CD8-positive, alpha-beta T cell (primary cell): ENCODE measurements at places on chromosomes 7 and 10. TPM values are rescaled to one million over a fixed set of nuclear protein-coding genes. Genes with fewer than 3 reads are reported as not detected.
A peak's percentile ranks its signal among the peaks of the same experiment; 100 is the strongest.

DNA sequence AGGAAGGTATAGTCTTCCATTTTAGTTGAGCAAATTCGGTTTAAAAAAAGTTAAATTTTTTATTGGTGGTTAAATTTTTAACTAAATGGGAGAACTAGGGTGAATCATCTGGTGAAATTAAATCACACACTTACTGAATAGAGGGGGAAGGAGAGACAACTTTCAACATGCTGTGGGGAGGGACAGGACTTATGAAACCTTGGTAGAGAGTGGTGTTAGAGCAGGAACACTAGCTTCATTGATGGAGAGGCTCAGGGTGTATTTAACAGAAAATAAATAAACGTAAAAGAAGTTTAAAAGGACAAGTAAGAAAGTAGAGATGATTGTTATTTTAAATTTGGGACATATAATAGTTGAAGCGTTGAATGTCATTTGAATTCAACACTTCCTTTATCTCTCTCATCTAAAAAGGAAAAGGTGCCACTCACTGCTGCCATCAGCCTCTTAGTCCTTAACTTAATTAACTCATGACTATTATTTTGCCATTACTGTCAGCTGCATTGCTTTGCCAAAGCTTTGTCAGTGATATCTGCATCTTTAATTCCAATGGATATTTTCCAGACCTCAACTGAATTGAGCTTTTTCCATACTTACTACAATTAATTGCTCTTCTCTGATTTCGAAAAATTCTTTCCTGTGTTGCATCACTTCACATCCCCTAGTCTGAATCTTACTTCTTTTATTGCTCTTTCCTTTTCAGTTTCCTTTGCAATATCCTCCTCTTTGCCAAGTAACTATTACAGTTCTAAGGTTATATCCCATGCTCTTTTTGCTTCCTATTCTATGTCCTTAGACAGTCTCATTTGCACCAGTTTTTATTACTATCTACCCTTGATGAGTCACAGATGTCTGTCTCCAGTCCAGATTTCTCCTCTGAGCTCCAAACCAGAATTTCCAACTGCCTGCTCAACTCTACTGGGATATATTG lies 71.7 kb downstream of the GNAT3 start:
- no peak for DNase-seq

DNA sequence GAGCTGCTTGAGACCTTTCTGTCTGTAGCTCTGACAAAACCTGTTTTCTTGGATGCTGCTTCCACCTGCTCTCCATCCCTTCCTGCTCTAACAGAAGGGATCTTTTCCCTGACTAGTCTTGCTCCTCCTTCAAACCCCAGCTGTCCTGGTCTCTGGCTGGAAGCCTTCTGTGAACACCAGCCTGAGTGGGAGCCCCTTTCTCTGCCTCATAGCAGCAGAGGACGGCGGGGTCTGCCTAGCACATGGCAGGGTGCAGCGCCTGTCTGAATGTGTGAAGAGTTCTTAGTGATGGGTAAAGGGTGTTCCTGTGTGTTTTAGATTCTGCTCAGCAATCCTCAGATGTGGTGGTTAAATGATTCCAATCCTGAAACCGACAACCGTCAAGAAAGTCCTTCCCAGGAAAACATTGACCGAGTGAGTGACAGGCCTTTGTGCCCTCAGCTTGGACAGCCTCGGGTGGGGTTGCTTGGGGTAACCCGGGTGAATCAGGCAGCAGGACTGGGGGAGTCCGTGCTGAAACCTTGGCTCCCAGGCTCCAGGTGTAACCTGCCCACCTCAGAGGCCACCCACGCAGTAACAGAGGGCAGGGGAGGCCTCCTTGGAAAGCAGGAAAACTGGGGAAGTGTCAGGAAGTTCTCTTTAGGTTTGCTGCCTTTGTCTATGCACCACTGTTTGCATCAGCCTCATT lies 34.1 kb downstream of the NUB1 start:
- no peak for DNase-seq

Gene GIMAP7
- 21.2 TPM for total RNA-seq

DNA sequence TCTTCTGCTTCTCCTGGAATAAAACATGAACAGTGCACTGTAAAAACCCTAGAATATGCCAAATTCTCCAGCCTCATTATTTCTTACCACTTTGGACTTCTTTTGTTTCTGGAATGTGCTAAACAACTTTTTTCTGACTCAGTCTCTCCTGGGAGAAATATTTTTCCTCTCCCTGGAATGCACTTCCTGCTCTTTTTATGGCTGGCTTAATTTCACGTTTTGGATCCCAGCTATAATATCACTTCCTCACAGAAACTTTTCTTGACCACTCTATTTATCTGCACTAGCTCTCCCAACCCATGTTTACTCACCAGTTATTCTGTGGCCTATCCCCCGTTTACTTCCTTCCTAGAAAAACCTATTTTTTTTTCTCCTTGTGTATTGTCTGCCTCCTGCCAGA lies 26.7 kb downstream of the ABCB5 start:
- DNase-seq = no peak

Gene ACTR3C
- total RNA-seq = 4.0 TPM

GRCh38 chr7:150665089-150665748 lies 20.3 kb upstream of the GIMAP2 start:
- peak; percentile 47 for DNase-seq

DNA sequence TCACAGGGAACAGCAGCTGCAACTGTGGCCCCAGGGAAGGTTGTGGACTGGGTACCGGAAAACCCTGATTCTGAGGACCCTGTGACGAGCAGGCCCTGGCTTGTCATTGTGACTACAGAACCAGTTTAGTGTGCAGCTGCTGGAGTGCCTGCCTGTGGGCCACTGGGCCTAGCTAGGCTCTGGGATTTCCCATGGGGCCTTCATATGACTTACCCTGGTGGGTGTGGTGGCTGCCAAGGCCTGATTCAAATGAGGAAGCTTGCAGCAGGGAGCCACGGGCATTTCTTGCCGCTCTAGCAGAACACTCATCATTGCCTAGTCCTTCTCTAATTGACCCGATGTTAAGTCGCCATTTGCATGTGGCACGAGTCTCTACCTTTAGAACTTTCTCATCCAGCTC lies 14.7 kb upstream of the CAMK2G start:
- DNase-seq = no peak

Gene PIK3AP1
- 5.6 TPM for total RNA-seq

Gene LRWD1
- total RNA-seq = 14.9 TPM

GRCh38 chr10:59847888-59848287 lies 58.5 kb downstream of the CCDC6 start:
- DNase-seq = no peak
